ENCODE measurements at places on chromosomes 5 and 9. TPM values are rescaled to one million over a fixed set of nuclear protein-coding genes. Genes with fewer than 3 reads are reported as not detected.

The GFI1B gene
- 0.26 TPM for total RNA-seq

DNA sequence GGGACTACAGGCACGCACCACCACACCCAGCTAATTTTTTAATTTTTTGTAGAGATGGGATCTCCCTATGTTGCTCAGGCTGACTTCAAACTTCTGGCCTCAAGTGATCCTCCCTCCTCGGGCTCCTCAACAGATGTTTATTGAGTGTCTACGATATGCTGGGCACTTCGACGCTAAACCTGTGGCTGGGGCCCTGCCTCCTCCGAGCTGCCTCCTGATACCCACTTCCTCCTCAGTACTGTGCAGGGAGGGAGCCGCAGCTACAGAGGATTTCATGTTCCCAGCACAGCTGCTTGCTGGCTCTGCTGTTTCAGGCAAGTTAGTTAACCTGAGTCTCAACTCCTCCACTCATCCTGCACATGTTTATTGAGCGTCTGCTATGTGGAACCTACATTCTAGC is 9.6 kb downstream of the AIF1L start:
- no peak for DNase-seq

DNA sequence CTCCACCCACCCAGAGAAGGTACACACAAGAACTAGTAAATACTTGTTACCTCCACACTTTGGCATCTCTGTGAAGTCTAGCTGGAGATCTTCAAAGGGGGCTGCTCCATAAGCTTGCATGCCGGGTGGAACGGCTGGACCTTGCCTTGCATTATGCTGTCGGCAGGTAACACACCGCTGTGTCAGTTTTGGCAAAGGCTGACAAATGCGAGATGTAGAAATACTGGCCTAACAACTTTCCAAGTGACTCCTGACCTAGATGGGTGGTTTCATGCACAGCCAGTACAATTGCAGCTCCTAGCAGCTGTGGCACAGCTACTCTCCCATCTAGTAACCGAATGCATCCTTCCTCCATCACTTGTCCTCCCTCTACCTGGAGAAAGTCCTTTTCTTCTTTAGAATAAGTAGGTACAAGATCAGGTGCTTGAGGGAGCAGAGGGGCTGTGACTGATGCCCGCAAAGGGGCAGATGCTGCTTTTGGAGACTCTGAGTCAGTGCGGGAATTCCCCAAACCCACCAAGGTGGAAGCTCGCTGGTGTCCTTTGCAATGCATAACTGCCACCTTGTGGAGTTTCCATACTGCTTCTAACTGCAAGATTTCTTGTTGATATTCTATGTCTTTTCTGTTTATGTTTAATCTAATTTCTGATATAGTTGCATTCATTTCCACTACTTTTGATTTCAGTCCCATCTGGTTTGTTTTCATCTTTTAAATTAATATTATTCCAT is 78.4 kb downstream of the TMEM161B start:
- no peak for DNase-seq

The KYAT1 gene
- 5.4 TPM for total RNA-seq

- DNase-seq: no peak
Observed at GRCh38 chr5:146744068-146744745, 134.3 kb downstream of the PPP2R2B start.

All from urinary bladder (tissue), 4 donors.